Thymus (tissue), 14 donors: ENCODE measurements at places on chromosomes 2 and 18.

DNA sequence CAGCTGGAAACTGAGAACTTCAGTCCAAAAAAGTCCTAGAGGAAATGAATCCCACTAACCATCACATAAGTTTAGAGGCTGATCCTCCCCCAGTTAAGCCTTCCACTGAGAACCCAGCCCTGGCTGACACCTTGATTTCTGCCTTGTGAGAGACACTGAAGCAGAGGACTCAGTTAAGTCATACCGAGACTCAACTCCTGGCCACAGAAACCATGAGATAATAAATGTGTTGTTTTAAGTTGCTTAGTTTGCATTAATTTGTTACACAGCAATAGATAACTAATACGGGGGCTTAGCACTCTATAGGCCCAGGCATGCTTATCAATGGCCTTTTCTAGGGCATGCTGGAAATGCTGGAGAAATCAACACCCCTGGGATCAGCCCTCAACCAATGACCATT lies 3.4 kb upstream of the ADD2 start:
- DNase-seq, result no peak

GRCh38 chr2:215958257-215958656 lies 55.1 kb downstream of the MREG start:
- DNase-seq, result no peak

- DNase-seq, result no peak
Observed at GRCh38 chr2:152173831-152174230, 1.7 kb downstream of the STAM2 start.

DNA sequence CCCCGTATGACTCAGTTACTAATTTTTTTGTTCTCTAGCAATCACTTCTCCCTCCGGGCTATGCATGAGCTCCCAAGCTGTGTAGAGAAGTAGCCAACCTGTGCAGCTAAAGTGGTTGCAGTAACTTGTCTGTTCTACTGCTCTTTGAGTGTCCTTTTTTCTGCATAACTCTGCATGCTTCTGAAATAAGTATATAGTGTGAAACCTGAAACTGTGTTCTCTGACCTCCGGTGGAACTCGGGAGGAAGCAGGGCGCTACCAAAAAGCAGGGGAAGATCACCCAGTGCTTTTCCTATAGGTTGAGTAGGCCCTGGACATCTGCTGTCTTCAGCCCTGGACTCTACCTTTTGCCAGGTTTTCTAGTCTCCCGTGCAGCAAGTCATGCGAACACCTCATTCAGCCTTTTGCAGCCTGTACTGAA lies 47.8 kb downstream of the PHLPP1 start:
- DNase-seq, result no peak

GRCh38 chr2:170214309-170214948 lies 36.5 kb downstream of the MYO3B start:
- DNase-seq, result no peak

DNA sequence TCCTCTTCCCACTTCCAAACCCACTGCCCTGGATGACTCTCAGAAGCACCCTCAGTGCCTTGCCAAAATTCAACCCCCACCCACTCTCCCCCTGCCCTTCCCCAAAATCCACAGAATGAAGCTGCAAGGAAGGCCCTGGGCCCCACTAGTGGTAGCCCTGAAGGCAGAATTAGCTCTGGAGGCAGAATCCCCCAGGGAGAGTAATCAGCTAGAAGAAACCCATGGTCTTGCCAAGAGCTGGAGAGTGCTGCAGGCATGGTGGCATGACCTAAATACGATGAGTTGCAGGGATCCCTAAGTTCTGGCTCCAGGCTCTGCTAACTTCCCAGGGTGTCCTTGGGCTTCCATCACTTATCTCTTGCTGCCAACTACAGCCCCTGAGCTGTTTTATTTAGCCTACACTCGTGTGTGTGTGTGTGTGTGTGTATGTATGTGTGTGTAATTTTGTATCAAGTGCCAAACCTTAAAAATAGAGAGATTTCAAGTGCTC lies 7.9 kb downstream of the GAD1 start:
- DNase-seq, result no peak

DNA sequence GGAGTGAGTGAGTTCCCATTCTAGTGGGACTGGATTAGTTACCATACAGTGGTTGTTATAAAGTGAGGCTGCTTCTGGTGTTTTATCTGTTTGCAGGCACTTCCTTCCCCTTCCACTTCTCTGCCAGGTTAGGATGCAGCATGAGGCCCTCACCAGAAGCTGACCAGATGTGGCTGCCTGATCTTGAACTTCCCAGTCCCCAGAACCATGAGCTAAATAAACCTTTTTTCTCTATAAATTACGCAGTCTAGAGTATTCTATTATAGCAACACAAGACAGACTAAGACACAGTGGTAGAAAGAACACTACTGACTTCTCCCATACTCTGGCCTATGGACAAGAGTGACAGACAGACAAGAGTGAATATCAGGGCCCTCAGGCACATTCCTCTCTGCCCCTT lies 14.1 kb downstream of the LCT start:
- no peak for DNase-seq

DNA sequence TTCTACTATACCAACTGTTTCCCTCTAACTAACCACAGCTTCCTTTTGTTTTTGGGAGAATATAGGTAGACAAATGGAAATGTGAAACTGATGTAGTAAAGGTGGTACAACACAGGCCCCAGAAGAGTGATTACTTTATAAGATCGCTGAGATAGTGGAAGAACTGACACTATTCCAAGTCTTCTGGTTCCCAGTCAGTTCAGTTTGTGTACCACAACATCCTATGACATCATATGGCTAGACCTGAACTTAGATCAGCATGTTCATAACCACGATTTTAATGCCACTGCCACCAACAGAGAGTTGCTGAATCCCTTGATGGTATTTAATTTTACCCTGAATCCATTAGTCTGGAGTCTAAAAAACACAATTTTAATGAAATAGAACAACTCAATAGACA lies 328.9 kb downstream of the GPD2 start:
- DNase-seq, result no peak

DNA sequence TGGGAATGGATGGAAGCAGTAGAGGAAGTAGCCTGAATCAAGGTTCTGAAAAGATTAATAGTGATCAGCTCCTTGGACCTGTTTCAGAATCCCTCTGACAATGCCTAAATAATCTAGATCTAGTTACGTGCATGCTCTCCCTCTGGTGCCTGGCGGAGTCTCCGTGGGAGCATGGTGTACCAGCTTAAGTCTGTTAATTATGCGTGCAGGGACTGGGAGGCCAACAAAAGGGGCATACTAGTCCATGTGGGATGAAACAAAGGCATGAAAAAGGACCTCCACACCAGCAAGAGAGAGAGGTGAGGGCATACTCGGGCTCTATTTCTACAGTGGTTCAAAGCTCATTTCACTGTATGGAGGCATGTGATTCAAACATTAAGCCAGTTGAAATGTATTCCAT lies 200.3 kb downstream of the DPP4 start:
- no peak for DNase-seq

GRCh38 chr2:146661473-146662096 lies 1183.2 kb upstream of the ACVR2A start:
- DNase-seq, result no peak

GRCh38 chr2:27638037-27638637 lies 9.3 kb downstream of the GPN1 start:
- no peak for DNase-seq

GRCh38 chr18:79478484-79479115 lies 82.9 kb downstream of the NFATC1 start:
- DNase-seq, result no peak

GRCh38 chr2:8732601-8733000 lies 50.7 kb downstream of the ID2 start:
- DNase-seq, result no peak
